ENCODE measurements at places on chromosomes 13 and 19.
A peak's percentile ranks its signal among the peaks of the same experiment; 100 is the strongest.

GRCh38 chr13:62119739-62120700 lies 704.4 kb upstream of the PCDH20 start:
- peak; percentile 15 for DNase-seq

- peak; percentile 88 for DNase-seq
Observed at GRCh38 chr19:17847538-17848366, at the start of gene JAK3. TSS of gene JAK3 (minus strand) at chr19:17847982. CDS start at chr19:17844417, 3,565 bp downstream.

DNA sequence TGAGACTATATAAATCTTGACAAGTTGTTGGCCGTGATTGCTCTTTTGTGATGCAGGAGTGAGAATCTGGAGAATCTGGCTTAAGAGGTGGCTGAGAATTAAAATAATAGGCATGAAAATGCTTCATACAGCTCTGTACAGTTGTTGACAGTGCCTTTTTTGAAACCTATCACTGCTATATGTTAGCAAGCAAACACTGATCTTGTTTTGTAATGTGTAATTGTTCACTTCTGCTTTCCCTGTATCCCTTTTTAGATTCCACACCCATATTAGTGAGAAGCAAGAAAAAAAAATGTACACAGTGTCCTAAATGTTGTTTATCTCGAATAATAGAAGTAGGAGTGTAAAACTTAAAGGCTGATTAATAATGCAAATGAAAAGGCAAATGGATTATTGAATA lies 31.1 kb downstream of the ITM2B start:
- no peak for DNase-seq

- no peak for DNase-seq
Observed at GRCh38 chr19:30824809-30825208, 452.6 kb downstream of the ZNF536 start.

DNA sequence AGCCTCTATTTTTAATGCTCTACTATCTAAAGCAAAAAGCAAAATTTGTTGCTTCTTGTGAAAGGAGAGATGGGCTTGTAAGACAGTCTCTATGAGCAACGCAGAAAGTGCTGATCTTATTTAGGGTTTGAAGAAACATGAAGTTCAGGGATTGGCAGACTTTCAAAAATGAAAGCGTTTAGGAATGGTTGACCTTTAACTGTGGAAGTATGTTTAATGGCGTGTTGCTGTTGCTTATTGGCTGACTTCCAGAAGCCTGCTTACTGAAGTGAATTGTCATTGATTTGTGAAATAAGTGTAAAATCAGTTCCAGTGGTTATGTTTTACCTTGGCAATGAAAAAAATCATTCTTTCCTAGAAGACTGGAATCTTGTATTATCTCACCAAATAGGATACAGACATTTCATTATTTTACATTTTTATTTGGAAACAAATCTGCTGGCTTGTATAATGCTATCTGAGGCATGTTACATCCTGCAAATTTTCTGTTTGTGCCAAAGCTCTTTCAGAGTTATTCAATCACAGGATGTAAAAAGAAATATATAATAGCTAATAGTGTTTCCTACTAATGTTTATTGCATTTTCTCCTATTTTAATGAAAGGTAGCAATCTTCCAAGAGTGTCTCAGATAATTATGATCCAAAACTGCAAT lies 221.3 kb upstream of the SLITRK6 start:
- DNase-seq = no peak

GRCh38 chr19:46990991-46991676 lies 28.5 kb upstream of the NPAS1 start:
- no peak for DNase-seq

GRCh38 chr13:50527612-50528509 lies 315.6 kb downstream of the DLEU7 start:
- DNase-seq = no peak

DNA sequence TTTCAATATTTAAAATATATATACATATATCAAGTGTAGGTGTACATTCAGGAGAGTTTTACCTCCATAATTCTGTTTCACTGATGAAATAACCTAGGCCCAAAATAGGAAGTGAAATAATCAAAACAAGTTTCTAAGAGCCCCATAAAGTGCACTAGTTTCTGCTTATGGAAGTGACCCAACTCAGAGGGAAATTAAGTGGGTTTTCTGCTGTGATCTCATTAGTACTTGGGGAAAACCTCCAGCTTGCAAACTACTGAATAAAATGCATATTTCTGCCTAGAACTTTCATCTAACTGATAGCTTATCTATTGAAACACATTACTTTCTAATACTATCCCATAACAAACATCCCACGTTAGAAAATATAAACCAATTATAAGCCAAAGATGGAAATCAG lies 45.4 kb upstream of the MIR17HG start:
- DNase-seq = peak; percentile 24

DNA sequence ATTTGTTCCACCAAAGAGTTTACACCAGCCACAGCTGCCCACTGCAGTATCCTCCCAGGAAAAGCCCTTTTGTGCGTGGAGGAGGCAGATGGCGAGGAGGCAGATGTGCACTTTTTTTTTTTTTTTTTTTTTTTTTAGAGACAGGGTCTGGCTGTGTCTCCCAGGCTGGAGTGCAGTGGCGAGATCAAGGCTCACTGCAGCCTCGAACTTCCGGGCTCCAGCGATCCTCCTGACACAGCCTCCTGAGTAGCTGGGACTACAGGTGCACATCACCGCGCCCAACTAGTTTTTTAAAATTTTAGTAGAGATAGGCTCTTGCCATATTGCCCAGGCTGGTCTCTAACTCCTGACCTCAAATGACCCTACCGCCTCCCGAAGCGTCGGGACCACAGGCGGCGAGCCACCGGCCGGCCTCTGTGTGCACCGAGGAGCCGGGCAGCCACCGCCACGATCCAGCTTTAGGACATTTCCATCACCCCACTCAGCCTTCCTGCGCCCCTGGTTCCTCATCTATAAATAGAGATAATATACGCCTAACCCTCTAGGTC lies 563 bp upstream of the PDCD5 start:
- DNase-seq = no peak

GRCh38 chr19:42629191-42629590 lies 34.5 kb upstream of the CEACAM8 start:
- DNase-seq = no peak

- no peak for DNase-seq
Observed at GRCh38 chr13:79749984-79750551, 269.1 kb downstream of the NDFIP2 start.

- no peak for DNase-seq
Observed at GRCh38 chr19:7639863-7640348, 3.0 kb downstream of the STXBP2 start.

DNA sequence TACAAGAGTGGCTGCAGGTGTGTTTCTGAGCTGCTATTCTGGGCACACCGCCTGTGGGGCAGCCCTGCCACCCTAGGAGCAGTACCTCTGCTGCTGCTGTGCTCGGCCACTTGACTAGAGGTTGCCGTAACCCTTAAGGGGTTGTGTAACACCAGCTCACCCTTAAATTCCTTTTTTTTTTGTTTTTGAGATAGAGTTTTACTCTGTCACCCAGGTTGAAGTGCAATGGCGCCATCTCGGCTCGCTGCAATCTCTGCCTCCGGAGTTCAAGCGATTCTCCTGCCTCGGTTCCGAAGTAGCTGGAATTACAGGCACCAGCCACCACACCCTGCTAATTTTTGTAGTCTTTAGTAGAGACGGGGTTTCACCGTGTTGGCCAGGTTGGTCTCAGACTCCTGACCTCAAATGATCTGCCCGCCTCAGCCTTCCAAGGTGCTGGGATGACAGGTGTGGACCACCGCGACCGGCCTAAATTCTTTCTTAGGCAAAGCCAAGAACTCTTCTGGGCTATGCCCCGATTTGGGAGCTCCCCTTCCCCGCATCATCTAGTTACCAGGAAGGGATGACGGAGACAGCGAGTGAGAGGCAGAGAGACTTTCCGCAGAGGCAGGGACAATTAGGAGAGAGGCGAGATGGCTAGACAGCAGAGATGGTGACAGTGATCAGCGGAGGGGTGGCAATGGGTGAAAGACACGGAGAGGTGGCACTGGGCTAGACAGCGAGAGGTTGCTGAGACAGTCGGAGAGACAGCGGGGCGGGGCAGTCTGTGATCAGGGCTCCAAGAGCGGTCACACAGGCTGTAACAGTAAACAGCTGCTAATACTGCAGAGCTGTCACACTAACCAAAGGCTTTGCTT lies 4.4 kb upstream of the LILRA5 start:
- no peak for DNase-seq

- DNase-seq = peak; percentile 39
Observed at GRCh38 chr19:20423381-20424197, 142.0 kb downstream of the ZNF737 start.

All from GM06990 (cell line).